ENCODE measurements at places on chromosomes 11 and 22.

DNA sequence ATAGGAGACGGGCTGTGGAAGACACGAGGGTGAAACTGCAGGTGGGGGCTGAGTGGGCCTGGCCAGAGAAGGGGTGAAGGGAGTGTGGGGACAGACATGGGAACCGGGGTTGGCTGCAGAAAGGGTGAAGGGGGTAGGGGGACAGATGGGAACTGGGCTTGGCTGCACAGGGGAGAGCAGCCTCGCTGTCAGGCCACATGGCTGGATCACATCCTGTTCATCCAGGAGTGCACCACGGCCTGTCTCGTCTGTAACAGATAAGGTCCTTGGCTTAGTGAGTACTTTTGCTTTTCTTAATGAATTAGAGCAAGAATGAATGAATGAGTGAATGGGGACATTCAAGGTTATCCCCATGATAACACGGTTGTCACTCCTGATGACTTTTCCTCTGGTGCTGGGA is 13.5 kb downstream of the FBLN1 start:
- DNase-seq: no peak

- peak; percentile 67 for DNase-seq
These were observed 24.1 kb downstream of the CTSC start for GRCh38 chr11:88313441-88313840.

DNA sequence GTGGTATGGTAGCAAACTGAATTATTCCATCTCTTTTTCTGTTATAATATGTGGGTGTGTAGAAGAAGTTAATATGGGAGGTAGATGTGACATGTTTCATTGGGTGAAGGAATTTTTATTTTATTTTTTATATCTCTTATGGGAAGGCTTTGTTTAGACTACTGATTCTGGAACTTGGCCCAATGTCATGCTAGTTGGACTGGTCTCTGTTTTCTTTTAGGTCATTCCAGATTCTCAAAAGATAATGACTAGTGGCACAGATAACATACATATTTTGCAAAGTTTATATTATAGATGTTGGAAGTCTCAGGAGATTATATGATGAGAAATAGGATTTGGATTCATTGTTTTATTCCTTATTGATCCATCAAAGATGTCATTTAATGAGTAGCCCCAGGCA is 1.3 kb upstream of the OOSP3 start:
- no peak for DNase-seq

GRCh38 chr22:25139062-25139461 is 60.6 kb upstream of the CRYBB3 start:
- no peak for DNase-seq

DNA sequence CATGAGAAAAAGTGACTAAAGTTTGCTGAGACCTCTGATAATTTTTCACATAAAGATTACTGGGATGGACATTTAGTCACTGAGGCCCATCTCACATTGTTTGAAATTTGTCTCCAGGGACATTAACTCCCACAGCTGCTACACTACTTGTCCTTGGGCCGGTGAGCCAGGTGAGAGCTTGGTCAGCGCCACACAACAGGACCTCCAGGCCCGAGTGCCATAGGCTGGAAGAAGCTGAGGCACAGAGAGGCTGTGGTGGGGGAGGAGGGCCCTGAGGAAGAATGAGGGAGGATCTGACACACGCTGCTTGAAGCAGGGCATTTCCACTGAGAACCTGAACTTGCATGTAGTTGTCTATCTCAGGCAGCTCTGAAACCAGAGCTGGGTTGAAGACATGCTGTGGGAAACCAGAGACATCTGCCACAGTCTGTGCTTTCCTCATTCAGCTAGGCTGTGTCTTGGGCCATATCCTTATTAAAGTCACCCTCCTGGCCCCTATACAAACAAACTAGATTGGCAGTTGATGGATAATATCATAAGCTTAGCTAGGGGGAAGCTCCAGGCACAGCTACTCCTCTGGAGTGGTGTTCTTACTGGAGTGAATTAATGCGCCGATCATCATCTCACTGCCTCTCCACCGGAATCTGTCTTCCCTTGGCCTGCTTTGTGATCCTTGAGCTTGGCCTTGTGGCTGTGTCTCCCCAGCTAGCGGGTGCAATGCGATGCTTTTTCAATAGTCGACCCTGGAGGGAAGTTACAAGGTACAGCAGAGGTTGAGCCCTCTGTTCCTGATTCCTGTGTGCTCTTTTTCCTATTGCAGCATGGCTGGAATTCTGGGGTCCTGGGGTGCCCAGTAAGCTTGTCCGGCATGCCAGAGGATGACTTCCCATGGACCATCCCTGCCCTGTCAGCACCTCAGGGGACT is 225.3 kb upstream of the B3GAT1 start:
- DNase-seq: no peak

GRCh38 chr11:24723231-24723630 is 226.4 kb downstream of the LUZP2 start:
- DNase-seq: no peak

DNA sequence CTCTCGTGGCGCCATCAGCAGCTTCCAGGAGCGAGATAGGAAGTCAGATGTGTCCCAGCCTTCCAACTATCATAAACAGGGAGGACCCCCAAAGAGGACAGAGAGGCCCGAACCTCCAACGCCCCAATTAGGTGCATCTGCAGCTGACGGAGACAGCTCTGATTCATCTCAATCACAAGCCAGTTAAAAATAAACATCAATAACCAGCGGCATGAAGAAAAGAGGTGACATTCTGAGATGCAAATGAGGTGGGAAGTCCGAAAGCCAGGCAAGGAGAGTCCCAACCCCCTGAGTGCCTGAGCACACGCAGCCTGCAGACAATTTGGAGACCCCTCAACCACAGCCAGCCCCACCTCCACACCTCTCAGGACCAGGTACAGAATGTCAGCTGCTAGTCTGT is 28.1 kb upstream of the IGSF9B start:
- DNase-seq: no peak
